Left ventricle myocardium superior (tissue), 1 donor: ENCODE measurements at places on chromosomes 16 and 17.

DNA sequence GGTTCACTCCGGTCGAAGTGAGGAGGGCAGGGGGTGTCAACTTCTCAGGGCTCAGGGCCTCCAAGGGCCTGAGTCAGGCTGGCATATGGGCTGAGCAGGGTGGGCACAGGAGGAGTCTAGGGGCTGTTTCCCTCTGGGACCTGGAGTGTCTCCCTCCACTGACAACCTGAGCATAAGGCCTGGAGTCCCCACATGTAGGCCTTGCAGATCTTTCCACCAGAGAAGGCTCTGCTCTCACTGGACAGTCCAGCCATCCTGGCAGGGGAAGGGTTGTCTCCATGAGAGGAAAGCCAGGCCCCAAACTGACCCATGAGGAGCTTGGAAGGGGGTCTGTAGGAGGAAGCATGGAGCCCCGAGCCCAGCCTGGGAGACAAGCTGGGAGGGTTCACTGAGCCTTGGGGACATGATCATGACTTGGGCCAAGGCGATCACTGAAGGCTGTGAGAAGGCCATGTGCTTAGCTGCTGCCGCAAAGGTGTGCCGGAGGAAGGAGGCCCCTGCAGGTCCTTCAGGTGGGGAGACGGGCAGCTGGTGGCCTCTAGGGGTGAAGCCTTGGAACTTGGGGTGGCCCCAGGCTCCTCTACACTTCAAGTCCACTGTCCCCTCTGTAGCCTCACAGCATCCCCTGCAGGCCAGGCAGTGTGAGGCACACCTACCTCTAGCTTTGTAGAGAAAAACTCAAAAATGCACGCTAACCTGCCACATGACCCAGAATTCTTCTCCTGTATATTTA, 9.9 kb downstream of the CMTM2 start:
- DNase-seq = peak; percentile 57

DNA sequence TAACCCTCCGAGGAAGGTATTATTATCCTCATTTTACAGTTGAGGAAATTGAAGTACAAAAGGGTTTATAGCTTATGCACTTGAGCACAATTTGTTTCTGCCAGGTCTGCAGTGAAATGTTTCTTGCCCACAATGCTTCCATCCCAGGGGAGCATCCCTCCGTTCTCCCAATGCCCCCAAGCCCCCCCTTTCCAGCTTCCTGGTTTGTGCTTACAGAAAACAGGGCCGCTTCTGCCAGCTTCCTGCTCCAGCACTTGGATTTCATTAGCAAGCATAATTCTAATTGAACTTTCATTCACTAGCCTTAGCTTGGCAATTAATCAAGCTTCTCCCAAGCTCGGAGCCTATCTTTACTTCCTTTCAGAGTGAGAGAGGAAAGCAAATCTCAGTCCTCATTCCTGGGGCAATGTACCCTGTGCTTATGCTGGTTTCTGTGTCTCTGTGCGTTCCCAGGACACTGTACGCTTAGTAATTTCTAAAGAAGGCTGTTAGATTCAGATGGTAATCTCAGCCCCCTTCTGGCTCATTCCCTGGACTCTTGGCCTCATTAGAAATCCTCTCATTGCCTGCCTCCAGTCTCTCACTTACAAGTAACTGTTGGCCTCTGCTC, 141.6 kb downstream of the HS3ST2 start:
- DNase-seq = no peak

- DNase-seq = no peak
These were observed 18.8 kb upstream of the KRT10 start for GRCh38 chr17:40841246-40841645.

DNA sequence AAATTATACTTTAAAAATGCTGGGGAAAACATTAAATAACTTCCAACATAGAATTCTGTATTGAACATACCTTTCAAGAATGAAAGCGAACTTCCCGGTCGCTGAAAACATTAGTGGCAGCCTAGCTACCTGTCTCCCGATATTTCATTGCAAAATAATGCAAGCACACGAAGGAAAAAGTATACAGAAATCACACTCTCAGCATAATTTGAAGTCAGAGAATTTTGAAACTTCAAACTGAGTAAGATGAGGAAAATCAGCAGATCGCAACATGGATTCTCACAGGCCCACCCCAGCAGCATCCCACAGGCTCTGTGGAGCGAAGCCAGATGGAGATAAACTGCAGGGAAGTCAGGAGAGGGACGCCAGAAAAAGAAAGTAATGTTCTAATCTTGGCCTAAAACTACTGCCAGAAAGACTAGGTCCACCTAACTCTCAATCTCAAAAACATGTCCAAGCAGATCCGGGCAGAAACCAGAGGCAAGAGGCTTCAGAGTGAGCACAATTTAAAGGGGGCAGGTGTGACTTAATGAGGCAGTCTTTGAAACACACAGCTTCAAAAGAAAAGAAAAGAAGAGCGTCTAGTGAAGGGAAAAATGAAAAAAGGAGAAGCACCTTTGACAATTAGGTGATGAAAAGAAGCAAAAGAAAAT, 4.8 kb upstream of the GOSR1 start:
- DNase-seq = no peak

DNA sequence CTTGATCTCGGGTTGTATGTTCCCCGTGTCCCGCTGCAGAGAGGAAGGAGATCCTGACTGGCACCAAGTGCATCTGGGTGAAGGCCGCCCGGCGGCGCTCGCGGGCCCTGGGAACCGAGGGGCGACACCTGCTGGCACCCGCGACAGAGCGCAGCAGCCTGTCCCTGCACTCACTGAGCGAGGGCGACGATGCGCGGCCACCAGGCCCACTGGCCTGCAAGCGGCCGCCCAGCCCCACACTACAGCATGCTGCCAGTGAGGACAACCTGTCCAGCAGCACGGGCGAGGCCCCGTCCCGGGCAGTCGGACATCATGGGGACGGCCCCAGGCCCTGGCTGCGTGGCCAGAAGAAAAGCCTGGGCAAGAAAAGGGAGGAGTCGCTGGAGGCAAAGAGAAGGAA, 7.5 kb downstream of the BTBD17 start:
- DNase-seq = peak; percentile 71

GRCh38 chr17:42253578-42253977, 22.6 kb downstream of the STAT5B start:
- no peak for DNase-seq

DNA sequence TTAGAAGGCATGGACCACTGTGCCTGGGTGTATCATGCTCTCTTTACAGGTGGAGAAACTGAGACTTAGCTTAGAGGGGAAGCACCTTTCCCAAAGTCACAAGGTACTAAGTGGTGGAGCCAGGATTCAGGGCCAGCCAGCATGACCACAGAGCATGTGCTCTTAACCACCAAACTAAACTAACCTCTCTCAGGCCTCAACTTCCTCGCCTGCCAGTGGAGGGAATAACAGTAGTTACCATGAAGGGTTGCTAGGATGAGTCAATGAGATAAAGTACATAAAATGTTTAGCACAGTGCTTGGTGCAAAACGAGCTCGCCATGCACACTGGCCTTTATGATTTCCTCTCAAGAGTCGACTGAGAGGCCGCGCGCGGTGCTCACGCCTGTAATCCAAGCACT, 6.4 kb upstream of the MYO1C start:
- no peak for DNase-seq

GRCh38 chr16:61098505-61098904, 937.7 kb downstream of the CDH8 start:
- no peak for DNase-seq

- no peak for DNase-seq
These were observed 787 bp downstream of the AMDHD2 start for GRCh38 chr16:2520784-2521531.

- no peak for DNase-seq
These were observed 66.0 kb downstream of the RAP1GAP2 start for GRCh38 chr17:2862197-2862596.

DNA sequence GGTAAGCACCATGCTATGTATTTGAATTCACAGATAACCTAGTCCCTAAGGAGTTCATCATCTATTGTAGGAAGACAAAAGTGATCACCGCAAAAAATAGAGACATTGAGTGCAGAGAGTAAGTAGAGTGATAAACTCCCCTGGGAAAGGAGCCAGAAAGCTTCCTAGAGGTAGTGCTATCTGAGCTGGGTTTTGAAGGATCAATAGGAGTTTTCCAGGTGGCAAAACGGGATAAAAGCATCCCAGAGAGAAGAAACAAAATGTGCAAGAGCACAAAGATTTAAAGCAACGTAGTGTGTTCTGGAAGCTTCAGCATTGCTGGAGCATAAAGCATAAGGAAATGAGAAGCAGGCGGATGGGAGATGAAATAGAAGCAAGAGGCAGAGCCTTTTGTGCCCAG, 120.7 kb upstream of the PLCG2 start:
- DNase-seq = no peak

DNA sequence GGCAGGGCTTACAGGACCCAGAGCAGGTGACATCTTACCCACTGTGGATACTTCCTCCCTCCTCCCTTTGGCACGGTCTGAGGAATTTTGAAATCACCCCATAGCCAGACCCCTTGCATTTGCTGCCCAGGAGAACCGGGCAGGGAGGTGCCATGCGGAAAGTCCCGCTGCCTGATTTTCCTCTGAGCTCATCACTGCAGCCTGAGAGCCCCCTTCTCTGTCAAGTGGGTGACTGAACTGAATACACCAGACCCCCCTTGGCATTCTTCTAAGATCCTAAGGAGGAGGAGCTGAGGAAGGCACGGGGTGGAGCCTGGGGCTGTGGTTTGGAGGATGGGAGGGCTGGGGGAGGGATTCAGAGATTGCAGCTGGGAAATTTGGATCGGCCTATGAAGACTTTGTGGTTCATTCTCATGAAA, 173.4 kb downstream of the RAB11FIP4 start:
- DNase-seq = peak; percentile 26

- DNase-seq = no peak
These were observed 4.3 kb upstream of the RHBDL3 start for GRCh38 chr17:32261417-32261736.

DNA sequence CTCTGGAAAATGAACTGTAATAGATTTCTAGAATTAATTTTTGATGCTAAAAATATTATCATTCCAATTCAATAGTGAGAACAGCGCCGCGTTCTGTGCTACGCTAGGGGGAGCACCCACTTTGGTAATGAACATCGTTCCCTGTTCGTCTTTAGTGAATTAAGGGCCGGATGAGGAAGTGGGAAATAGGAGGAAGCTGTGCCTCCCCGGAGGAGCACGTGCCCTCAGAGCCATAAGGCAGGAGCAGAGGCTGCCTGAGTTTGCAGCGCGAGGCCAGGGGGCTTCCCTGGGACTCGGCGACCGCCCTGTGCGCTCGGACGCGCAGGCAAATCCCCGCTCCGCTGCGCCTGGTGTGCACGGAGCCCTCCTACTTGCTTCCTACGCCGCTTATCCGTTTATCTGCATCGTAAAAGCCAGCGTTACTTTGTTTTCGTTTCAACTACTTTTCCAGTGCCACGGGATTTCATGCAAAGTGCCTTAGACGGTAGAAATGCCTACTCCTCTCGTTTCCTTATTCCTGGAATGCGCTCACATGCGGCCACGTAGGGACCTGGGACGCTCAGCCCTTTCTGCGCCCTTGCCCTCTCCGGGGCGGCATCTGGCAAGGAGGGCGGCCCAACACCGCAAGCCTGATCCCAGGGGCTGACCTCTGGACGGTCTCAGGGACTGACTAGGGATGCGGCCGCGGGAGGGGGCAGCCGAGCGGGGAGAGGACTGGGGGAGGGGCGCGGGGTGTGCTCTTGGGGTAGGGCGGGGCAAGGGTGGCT, 76.4 kb downstream of the KCNJ12 start:
- DNase-seq = peak; percentile 58

DNA sequence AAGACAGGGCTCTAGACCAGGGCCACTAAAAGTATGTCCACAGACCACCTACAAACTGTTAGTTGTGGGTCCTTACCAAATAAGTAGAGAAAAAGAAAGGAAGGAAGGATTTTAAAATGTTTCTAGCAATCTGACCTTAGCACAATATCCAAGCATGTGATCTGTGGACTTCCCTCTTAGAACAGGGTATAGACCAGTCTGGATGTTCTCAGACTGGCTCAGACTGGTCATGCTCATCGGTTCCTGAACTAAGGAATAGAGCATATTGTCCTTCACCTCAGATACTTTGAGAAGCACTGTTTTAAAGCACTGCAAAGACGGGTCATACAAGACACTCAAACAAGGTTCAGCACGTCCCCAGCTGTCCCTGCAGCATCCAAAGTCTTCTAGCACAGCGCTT, 25.8 kb downstream of the CUEDC1 start:
- DNase-seq = no peak
